T-helper 9 cell (primary cell): ENCODE measurements at places on chromosomes 6 and 20.

GRCh38 chr6:28212510-28213212 is 12.4 kb upstream of the ZSCAN9 start:
- no peak for DNase-seq

DNA sequence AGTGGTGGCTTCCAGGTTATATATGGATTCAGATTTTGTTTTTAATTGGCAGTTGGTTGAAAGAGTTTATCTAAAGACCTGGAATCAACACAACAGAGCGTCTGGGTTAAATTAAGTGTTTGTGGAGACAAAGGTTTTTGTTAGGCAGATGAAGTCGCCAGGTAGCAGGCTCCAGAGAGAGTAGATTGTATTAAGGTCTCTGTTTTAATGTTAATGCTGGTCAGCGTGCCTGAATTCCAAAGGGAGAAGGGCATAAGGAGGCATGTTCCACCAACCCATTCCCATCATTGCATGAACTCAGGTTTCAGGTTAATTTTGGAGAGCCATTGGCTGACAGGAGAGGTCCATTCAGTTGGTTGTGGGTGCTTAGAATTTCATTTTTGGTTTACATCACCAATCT is 744.1 kb upstream of the GJE1 start:
- no peak for DNase-seq

GRCh38 chr20:48538058-48538825 is 289.6 kb downstream of the PREX1 start:
- DNase-seq: no peak

DNA sequence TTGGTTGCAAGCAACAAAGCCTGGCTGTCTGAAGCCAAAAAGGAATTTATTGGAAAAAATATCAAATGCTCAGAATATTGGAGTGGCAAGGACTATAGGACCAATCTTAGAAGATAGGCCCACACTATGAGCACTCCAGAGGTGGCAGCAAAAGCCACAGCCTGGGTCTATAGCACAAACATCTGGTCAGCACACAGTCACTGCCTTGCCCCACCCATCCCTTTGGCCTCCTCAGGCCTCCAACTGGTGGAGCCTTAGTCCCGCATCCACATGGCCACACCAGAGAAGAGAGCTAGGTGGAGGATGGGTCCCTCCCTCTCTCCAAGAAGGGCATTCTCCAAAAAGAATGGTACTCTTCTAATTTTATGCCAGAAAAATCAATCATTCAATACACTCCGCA is 14.0 kb downstream of the NUDT3 start:
- DNase-seq: no peak

GRCh38 chr6:10404799-10405512 is 9.9 kb downstream of the TFAP2A start:
- no peak for DNase-seq

DNA sequence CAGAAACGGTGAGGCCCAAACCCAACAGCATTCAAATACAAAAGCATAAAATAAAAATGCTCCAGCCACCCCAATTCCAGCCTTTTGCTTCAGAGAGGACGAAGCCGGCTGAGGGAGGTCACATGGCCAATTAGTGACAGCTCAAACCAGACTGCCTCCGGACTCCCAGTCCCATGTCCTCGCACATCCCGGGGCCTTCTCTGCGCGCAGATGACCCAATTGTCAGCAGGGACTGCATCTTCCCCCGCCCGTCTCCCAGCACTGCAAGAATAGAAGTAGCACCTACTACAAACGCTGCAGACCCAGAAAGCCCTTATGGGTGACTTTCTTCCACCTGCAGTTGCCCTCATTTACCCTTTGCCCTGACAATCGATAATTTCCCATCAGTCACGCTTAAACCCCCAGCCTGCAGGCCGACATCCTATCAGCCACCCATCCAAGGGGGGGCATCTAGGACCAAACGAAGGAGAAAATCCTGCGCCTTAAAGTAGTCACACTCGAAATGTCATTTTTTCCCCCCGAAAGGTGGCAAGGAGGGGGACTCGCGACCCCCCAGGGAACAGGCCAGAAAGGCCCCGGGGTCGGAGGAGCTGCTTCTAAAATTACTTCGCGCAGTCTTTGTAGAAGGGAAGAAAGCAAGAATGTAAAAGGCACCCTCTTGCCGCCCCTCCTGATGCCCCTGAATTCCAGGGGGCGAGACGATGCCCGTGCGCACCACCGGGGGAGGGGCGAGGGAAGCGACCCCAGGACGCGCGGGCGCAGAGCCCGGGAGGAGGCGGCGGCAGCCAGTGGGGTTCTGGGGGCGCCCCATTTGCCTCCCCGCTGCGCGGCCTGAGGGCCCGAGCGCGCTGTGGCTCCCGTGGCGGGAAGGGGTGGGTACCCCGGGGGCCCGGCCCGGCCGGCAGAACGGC is 792 bp downstream of the SLC23A2 start:
- peak; percentile 10 for DNase-seq
